ENCODE measurements at places on chromosomes 12 and 14.

DNA sequence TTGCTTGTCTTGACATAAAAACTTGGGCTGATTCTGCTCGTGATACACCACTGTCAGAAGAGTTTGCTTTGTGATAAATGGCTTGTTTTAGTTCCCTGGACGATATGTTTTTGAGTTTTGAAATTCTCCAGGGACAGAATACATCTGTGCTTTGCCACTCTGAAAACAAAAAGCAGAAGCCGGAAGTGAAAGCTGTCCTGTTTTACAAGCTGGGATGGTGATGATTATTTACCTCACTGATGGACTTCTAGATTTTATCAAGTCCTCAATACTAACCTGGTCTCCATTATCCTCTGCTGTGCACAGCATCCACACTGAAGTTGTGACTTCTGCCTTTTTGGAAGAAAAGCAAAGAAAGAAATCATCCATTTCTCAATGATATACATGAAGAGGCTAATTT is 251.6 kb downstream of the TRHDE start:
- no peak for DNase-seq

GRCh38 chr12:79296871-79297270 is 393.9 kb downstream of the PAWR start:
- DNase-seq, result no peak

DNA sequence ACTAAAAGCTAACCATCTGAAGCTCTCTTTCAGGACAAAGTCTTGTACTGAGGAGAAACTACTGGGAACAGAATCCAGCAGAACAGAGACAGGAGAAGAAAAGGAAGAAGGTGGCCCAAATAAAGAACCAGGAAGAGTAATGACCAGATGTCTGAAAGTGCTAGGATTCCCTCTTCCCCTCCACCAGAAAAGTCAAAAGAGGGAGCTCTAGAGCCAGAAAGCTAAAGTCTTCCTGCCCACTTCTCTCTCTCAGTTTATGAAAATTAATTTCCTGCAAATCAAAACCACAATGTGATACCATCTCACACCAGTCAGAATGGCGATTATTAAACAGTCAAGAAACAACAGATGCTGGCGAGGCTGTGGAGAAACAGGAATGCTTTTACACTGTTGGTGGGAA is 47.2 kb downstream of the SPPL3 start:
- no peak for DNase-seq

DNA sequence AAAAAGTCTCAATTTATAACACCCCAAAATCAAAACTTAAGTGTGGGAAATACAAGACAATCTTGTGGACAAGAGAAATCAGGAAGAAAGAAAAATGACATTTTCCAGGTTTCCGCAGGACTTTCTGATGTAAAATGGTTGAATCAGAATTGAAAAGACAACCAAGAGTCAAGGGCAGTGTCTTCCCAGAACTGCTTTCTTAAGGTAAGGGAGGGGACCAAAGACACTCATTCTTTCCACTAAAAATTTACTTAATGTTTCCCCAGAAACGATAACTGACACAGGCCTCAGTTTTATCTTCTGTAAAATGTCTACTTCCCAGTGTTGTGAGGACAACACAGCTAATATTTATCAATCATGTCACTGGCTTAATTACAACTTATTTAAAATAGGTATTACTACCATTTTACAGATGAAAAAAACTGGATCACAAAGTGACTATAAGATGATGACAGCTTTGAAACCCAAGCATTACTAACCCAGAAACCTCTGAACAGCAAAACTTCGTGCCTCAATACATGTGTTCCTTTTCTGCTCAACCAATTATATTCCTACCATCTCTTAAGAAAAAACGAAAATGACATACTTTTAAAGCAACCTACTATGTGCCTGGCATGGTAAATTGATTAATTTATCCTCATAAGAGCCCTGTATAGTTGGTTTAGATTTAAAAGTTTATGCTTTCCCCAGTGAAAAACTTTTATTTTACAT is 4.6 kb downstream of the SINHCAF start:
- DNase-seq, result no peak

DNA sequence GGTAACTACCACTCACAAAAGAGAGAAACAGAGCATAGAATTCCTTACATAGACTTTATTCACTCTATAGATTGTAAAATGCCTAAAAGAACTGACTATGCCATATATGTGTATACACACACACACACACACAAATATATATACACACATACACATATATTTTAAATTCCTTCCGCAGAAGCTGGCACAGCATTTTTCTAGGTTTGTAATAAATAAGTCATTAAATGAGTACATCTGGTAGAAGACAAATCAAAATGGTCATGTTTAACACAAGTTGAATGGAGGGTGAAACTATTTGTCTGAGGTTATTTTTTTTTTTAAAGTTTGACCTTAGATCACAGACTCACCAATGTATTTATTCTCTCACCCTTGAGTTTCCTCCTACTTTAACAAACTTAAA is 58.2 kb downstream of the CCER1 start:
- DNase-seq, result no peak

- no peak for DNase-seq
These were observed 51.0 kb downstream of the SSH1 start for GRCh38 chr12:108806346-108806745.

Measured in fibroblast of the conjunctiva (primary cell).